ENCODE measurements at places on chromosomes 6 and 20.
A peak's percentile ranks its signal among the peaks of the same experiment; 100 is the strongest.

DNA sequence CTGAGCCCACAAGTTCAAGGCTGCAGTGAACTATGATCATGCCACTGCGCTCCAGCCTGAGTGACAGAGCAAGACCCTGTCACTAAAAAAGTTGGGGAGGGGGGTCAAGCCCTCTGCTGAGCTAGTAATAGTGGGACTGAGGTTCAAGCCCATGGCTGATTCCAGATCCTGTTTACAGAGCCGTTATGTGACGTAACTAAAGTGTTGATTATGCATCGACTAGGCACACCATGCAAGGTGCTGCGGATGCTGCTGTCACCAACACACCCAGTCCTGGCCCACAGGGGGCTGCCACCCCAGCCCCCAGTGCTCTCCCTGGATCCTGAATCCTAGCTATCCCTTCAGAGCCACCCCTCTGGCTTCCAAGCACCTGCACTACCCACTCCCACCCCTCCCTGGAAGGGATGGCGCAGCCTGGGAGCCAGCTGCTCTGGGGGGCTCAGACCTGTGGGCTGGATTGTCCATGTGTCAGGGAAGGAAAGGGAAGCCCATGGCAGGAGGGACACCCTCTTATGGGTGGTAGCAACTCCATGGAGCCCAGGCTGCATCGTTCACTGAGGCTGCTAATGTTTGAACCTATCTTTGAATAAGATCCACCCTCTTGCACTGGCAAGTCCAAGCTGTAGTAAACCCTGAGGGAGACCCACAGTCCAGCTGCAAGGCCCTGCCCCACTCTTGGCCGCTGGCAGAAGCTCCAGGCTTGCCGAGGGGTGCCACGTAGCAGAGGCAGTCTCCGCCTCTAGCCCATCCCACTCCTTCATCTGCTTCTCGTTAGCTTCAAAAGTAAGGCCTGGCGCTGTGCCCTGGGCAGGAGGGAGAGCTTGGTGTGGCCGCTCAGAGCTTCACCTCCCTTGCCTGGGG is 95.0 kb downstream of the SNX5 start:
- H3K4me1 ChIP-seq, result peaks cover 11% of the 10 kb centered on the region
- DNase-seq, result no peak
- no peaks in the 10 kb centered on the region for H3K36me3 ChIP-seq
- H3K4me3 ChIP-seq, result no peak overlapping the region
- peaks cover 20% of the 10 kb centered on the region for H3K27me3 ChIP-seq

DNA sequence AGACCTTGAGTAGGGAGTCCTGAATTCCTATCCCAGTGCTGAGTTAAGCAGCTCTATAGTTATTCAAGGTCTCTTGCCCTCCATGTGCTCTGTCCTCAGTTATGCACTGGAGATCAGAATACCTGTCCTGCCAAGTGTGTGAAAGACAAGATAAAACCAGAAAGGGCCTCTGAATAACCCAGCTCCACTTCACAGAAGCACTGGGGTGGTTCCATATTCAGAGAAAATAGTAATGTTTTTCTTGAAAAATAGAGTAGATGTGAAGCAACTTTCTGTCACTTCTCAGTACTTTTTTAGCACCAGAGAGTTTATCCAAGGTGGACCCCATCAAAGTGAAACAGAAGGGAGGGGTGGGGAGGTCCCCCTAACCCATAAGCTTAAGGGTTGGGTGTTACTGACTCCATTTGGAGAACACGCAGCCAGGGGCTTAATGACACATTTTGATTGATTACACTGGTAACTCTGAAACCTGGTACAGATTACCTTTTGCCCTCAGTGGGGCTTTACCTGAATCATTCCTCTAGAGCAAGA is 509.8 kb upstream of the JARID2 start:
- no peaks in the 10 kb centered on the region for H3K27me3 ChIP-seq
- H3K27ac ChIP-seq, result peak overlapping the region; percentile 95
- H3K36me3 ChIP-seq, result peaks cover 18% of the 10 kb centered on the region
- H3K4me3 ChIP-seq, result peak overlapping the region; percentile 14
- peaks cover 88% of the 10 kb centered on the region for H3K4me1 ChIP-seq
- no peak for DNase-seq

- H3K36me3 ChIP-seq, result no peaks in the 10 kb centered on the region
- peaks cover 58% of the 10 kb centered on the region for H3K27me3 ChIP-seq
- H3K4me3 ChIP-seq, result no peak overlapping the region
- no peak overlapping the region for H3K27ac ChIP-seq
- no peaks in the 10 kb centered on the region for H3K4me1 ChIP-seq
- no peak for DNase-seq
Observed at GRCh38 chr20:58864346-58864745, 11.8 kb downstream of the GNAS start.

- H3K4me3 ChIP-seq, result no peak overlapping the region
- H3K36me3 ChIP-seq, result peaks cover 49% of the 10 kb centered on the region
- H3K27ac ChIP-seq, result no peak overlapping the region
- no peaks in the 10 kb centered on the region for H3K27me3 ChIP-seq
- no peak for DNase-seq
Observed at GRCh38 chr20:49868538-49868937, 46.8 kb downstream of the SPATA2 start.

DNA sequence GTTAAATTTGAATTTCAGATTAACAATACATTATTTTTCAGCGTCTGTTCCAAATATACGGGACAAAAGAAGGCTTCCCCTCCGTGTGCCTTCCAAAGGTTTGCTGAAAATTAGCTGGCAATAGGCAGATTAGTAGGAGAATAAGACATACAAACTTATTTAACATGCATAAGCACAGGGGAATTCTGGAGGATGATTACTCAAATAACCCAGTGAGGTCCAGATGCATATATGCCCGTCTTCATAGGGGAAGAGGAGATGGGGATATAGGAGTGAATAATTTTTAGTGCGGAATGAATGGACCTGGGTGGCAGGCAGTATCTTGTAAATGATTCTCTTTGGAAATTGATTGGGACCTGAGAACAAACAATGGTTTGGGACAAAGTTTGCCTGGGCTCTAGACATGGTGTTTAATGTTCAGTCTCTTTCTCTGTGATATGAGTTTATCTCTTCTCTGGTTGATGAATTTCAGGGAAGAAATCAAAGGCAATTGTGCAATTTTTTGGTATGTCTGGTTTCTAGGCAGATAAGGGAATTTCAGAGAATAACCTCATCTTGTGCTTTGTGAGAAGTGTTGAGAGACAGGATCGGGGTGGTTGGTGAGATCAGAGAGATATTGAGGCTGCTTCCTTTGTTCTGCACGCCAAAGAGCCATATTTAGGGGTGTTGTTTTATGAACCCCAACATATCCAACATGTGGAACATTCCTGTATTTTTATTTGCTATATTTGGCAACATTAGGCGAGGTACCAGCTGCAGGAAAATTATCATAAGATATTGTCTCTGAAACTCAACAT is 63.7 kb downstream of the MKKS start:
- no peak overlapping the region for H3K4me3 ChIP-seq
- no peak for DNase-seq
- H3K27me3 ChIP-seq, result peaks cover 17% of the 10 kb centered on the region

- DNase-seq, result no peak
- peaks cover 3% of the 10 kb centered on the region for H3K4me1 ChIP-seq
- no peak overlapping the region for H3K4me3 ChIP-seq
- H3K27ac ChIP-seq, result no peak overlapping the region
- H3K36me3 ChIP-seq, result no peaks in the 10 kb centered on the region
Observed at GRCh38 chr6:139628270-139628669, 253.8 kb upstream of the CITED2 start.

- no peaks in the 10 kb centered on the region for H3K27me3 ChIP-seq
- H3K4me1 ChIP-seq, result peaks cover 16% of the 10 kb centered on the region
- no peaks in the 10 kb centered on the region for H3K36me3 ChIP-seq
- DNase-seq, result peak; percentile 83
- peak overlapping the region; percentile 81 for H3K27ac ChIP-seq
Observed at GRCh38 chr6:38876475-38876874, 161.4 kb downstream of the DNAH8 start.

DNA sequence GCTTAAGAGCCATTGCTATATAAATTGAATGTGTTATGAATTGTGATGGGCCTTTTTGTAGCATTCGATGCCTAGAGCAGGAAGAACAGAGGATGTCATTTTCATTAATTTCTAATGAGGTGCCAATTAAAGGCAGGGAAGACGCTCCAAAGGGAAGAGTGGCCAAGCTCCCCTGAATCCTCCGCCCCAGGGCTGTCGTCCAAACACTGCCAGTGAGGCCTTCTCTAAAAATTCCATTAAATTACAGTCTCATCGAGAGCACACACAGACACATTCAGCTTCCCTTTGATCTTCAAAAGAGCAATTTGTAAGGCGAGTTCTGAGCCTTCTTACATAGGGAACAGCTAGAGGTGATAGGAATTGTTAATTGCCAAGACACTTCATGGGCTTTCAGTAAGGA is 300.0 kb downstream of the ZFAND3 start:
- peaks cover 3% of the 10 kb centered on the region for H3K4me1 ChIP-seq
- H3K27me3 ChIP-seq, result no peaks in the 10 kb centered on the region
- H3K27ac ChIP-seq, result no peak overlapping the region

GRCh38 chr6:22447249-22448196 is 121.8 kb upstream of the HDGFL1 start:
- H3K27me3 ChIP-seq, result no peaks in the 10 kb centered on the region
- H3K4me1 ChIP-seq, result no peaks in the 10 kb centered on the region
- no peaks in the 10 kb centered on the region for H3K36me3 ChIP-seq
- no peak overlapping the region for H3K4me3 ChIP-seq

DNA sequence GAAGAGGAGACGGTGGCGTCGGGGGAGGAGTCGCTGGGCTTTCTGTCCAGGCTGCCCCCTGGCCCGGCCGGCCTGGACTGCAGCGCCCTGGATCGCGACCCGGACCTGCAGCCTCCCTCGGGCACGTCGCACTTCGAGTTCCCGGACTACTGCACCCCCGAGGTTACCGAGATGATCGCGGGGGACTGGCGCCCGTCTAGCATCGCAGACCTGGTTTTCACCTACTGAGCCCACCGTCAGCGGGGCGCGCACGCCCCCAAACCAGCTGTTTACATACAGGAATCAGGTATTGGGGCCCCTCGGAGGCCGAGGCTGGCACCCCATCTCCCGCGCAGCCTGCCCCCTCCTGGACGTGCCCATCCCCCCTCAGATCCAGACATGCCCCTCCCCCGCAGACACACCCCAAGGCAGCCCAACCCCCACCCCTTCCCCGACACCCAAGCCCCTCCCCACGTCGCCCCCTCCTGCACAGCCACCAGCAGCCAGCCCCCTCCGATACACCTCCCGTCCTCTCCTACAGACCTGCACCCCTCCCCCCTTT is 1.4 kb downstream of the SOX12 start:
- H3K36me3 ChIP-seq, result peaks cover 2% of the 10 kb centered on the region
- H3K4me1 ChIP-seq, result peaks cover 23% of the 10 kb centered on the region
- DNase-seq, result no peak
- H3K4me3 ChIP-seq, result peak overlapping the region; percentile 82
- peak overlapping the region; percentile 71 for H3K27ac ChIP-seq

DNA sequence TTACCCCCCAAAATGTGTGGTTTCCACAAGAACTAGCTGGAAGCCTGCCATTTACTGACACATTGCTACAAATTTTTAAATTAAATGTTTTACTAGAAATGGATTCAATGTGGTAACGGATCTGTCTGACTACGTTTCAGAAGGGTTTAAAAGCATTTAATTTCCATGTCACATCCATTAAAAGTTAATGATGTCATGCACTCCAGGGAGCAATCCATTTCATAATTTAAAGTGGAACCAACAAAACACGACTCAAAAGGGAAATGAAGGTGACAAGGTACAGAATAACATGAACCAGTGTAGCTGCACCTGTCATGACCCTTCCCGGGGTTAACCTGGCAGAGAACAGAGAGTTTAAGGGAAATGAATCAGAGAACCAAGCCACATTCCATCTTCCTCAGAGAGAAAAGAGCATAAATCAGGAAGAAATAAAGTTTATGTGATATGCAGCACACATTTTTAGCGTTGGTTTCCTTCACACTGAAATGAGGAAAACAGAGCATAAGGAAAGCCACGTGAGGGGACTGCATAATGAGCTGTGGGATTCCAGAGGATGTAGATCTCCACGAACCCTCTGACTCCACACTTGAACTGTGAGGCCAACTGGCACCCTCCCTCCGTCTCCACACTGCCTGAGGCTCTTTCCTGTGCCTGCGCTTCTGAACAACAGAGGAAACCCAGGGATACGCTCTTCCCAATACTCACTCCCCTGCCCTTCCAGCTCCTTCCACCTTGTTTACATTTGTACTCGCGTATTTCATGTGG is 170.3 kb upstream of the AHI1 start:
- H3K4me1 ChIP-seq, result peaks cover 16% of the 10 kb centered on the region
- peaks cover 35% of the 10 kb centered on the region for H3K36me3 ChIP-seq
- H3K27me3 ChIP-seq, result no peaks in the 10 kb centered on the region
- H3K27ac ChIP-seq, result no peak overlapping the region
- DNase-seq, result no peak

DNA sequence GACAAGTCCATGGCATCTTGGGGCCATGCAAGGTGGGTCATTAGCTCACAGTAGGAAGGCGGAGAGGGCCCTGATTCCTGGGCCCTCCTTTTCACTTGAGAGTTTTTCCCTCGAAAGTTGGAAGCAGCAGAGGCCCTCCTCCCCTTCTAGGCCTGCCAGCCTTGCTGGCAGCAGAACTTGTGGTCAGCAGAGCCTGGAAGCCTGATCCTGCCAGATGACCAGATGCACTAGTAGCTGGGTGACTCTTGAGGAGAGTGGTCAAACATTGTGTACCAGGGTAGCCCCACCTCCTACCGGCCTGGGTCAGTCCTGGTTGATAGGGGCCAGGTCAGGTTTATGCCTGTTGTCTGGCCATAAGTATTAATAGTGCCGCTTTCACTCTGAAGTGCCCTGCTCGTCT is 3.8 kb upstream of the HMGA1 start:
- H3K4me1 ChIP-seq, result peaks cover 19% of the 10 kb centered on the region
- no peaks in the 10 kb centered on the region for H3K27me3 ChIP-seq
- peaks cover 1% of the 10 kb centered on the region for H3K36me3 ChIP-seq
- no peak for DNase-seq

- no peaks in the 10 kb centered on the region for H3K4me1 ChIP-seq
- H3K27ac ChIP-seq, result no peak overlapping the region
- H3K36me3 ChIP-seq, result peaks cover 33% of the 10 kb centered on the region
- H3K4me3 ChIP-seq, result no peak overlapping the region
- H3K27me3 ChIP-seq, result no peaks in the 10 kb centered on the region
Observed at GRCh38 chr6:44428682-44429081, 41.2 kb downstream of the CDC5L start.

All from activated CD4-positive, alpha-beta T cell treated with anti-CD3 and anti-CD28 coated beads, Interleukin-2, amount 10 ng/mL, durations not matched to agents 24 days and 14 days (primary cell).